ENCODE measurements at places on chromosomes 5 and 9. TPM values are rescaled to one million over a fixed set of nuclear protein-coding genes. Genes with fewer than 3 reads are reported as not detected.

The ZNF658 gene
- total RNA-seq = 18.3 TPM

The BTNL8 gene
- not detected for total RNA-seq

The PPIC gene
- total RNA-seq = 31.6 TPM

The LHFPL2 gene
- 66.4 TPM for total RNA-seq

The STING1 gene
- 20.9 TPM for total RNA-seq

The SERF1A gene
- 27.3 TPM for total RNA-seq

The GABRA6 gene
- not detected for total RNA-seq
